Fibroblast of skin of back (primary cell): ENCODE measurements at places on chromosomes 16 and 17.

DNA sequence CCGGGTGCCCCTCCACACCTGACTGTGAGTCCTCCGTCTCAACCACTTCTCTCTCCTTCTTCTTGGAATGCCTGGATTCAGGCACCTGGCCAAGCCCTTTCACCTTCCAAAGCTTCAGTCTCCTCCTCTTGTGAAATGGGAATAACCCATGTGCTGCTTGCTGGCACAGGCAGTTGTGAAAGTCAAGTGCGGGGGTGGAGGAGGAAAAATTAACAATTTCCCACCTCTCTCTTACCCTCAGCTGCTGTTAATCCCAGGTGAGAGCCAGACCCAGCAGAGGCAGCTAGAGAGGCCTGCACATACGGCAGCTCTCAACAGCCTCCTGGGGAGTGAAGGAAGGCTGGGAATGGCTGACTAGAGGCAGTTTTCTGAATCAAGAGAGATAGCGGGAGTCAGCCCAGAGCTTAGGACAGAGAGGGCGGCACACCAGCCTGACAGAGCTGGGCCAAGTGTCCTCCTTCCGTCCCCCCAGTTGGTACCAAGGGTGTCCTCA lies 77.9 kb upstream of the LGALS9 start:
- no peak for DNase-seq

GRCh38 chr17:57868007-57868909 lies 18.4 kb upstream of the MRPS23 start:
- peak; percentile 93 for DNase-seq

DNA sequence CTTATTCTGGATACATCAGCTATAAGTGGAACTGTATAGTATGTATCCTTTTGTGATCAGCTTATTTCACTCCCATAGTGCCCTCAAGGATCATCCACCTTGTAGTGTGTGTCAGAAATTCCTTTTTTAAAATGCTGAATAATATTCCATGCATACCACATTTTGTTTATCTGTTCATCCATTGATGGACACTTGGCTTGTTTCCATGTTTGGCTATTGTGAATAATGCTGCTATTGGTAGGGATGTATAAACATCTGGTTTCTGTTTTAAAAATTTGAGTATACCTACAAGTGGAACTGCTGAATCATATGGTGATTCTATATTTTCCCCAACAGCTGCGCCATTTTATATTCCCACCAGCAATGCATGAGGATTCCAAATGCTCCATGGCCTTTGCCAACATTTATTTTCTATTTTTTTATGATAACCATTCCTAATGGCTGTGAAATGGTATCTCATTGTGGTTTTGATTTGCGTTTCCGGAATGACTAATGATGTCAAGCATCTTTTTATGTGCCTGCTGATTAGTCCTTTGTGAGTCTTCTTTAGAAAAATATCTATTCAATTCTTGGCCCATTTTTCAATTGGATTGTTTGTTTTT lies 11.6 kb downstream of the RCVRN start:
- DNase-seq: peak; percentile 54

GRCh38 chr16:78257376-78257728 lies 157.9 kb downstream of the WWOX start:
- DNase-seq: peak; percentile 41

- no peak for DNase-seq
These were observed 17.2 kb upstream of the CACNG4 start for GRCh38 chr17:66947311-66947710.

DNA sequence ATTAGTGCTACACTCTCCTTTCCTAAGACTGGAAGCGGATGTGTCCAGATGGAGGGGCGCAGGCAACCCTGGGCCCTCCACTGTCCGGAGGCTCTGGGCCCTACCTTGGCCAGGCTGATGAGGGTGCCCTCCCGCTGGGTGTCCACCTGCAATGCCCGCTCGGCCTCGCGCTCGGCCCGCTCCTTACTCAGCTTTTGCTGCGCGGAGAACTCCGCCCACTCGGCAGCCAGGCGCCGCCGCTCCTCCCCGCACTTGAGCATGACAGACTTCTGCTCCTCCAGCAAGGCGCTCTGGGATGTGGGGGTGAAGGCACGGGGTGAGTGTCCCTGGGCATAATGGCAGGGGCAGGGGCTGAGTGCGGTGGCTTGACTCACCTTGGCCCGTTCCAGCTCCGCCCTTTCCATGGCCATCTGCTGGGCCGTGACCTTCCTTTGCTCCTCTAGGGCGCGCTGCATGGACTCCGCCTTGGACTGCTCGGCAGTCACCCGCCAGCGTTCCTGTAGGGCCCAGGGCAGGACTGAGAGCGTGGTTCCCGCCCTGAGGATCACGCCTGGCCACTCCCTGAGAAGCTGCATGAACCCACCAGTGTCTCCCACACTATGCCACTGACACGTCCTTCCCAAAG lies 10.1 kb upstream of the MRPL38 start:
- no peak for DNase-seq

GRCh38 chr16:22948603-22949368 lies 134.8 kb downstream of the HS3ST2 start:
- DNase-seq: peak; percentile 59

- peak; percentile 39 for DNase-seq
These were observed 80.4 kb downstream of the EFCAB5 start for GRCh38 chr17:30021708-30022317.

DNA sequence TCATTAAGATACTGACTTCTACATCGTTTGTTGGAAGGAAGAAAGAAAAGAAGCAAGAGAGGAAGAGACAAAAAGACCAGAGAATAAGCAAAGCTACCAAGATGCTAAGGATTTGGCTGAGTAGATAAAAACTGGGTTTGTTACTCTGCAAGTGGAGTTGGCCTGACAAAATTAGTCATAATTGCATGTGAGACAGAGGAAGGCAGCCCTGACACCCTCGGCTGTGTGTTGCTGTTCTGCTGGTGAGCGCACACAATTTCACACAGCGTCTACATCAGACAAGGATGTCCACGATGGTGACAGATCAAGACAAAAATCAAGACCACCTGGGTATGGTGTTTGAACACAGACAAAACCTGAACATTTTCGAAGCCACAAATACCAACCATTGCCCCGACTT lies 75.4 kb upstream of the FA2H start:
- DNase-seq: no peak

GRCh38 chr16:13779676-13780075 lies 140.3 kb upstream of the ERCC4 start:
- DNase-seq: no peak

DNA sequence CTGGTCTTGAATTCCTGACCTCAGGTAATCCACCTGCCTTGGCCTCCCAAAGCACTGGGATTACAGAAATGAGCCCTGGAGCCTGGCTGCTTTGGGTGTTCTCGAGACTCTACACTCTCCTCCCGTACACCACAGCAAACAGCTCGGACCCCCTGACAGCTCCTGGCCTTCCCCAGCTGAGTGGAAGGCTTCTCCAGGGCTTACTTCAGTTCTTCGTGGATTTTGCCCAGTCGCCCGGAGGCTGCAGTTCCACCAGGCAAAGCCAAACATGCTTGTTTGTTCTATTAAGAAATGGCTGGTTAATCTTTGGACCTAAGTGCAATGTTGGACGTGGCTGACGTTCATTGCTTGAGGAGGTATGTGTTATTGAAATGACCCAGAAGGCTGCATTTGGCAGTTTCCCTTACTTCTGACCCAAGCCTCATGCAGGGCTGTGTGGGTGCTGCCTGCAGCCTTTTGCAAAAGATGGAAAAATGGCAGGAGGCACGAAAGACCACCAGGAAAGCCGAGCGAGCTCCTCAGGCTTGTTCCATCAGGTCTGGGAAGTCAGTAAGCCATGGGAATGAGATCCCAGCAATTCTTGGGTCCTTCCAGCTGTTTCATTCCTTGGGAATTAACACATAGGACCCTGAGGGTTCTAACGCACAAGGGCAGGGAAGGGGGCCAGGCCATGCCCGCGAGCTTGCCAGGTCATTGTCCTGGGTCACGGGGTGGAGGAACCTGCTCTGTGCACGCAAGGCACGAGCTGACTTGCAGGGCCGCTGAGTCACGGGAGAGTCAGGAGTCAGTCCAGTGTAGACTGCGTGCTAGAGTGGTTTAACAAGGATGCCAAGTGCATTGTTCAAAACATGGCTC lies 23.9 kb upstream of the KLHDC4 start:
- peak; percentile 79 for DNase-seq

DNA sequence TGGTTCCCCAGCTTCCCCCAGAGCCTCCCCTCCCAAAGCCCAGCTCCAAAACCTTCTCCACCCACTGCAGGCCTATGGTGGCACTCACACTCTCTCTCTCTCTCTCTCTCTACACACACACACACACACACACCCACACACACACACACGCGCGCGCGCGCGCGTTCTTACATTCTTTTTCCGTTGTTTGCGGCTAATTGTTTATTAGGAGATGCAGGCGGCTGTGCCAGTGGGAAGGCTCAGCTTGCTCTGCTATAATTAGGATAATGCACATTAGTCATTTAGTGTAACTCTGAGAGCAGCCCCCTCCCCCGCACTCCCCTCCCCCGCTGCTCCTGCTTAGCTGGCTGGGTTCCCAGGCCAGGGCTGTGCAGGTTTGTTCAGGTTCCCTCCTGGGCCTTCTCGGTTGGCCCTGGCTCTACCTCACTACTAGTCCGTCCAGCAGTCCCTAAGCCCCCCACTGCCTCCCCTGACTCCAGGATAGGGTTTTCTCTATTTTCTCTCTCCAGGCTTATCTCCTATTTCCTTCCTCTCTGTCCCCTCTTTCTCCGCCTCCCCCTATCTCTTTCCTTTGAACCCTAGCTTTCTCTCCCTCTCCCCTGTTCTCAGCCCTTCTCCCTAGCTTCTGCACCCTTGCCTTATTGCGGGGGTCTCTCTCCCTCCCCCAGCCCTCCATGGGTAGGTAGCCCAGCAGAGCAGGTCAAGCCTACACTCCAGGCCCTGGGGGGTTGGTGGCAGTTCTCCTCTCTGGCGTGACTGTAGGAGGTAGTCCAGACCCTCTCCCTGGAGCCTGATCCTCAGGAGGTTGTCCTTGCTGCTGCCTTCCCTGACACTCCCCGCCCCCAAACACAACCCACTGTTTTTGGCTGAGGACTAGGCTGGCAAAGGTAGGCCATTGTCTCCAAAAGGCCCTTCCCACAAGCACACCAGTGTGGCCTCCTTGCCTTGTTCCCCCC lies 34.0 kb downstream of the TMEM132E start:
- DNase-seq: no peak

DNA sequence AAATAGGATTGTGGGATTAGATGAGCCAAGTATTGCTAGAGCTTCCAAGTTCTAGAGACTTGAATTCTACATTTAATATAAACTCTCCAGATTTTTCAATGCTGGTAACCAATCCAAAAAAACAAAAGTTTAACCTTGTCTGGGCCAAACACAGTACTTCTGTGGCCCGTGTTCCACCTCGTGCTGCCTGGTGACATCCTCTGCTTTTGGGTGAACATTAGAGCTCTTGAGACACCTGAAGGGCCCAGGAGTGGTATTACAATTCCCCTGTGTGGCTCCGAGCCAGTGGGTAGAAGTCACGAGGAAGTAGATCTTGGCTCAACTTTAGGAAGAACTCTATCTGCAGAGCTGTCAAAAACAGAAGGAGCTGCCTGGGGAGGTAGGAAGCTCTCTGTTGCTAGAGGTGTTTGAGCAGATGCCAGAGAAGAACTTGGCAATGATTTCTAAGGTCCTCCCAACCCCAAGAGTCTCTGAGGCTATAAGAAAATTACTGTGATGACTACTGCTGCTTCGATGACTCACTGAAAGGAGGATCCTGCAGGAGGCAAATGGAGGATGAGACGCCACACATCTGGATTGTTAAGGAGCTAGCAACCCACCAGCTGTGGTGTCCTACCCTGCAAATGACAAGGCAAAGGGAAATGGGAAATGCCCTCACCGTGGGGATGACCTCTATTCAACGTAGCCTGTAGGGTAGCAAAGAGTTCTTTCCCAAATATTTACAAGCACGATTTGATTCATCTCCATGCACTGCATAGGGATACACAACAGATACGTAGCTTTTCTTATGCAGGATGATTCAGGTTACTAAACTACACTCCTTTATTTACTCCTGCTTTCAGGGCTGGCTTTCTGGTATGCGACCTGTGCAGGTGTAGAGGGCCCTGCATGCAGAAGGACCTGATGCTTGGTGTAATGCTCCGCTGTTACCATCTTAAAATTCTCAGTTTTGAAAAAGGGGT lies 45.8 kb upstream of the GAS7 start:
- peak; percentile 44 for DNase-seq

- no peak for DNase-seq
These were observed 14.0 kb downstream of the LASP1 start for GRCh38 chr17:38883592-38884526.

- no peak for DNase-seq
These were observed 31.7 kb upstream of the LCMT1 start for GRCh38 chr16:25079637-25080378.
